ENCODE measurements at places on chromosomes 2 and 18. TPM values are rescaled to one million over a fixed set of nuclear protein-coding genes. Genes with fewer than 3 reads are reported as not detected.

GRCh38 chr2:113890253-113891235 lies 655 bp downstream of the ACTR3 start:
- DNase-seq: peak; percentile 73

DNA sequence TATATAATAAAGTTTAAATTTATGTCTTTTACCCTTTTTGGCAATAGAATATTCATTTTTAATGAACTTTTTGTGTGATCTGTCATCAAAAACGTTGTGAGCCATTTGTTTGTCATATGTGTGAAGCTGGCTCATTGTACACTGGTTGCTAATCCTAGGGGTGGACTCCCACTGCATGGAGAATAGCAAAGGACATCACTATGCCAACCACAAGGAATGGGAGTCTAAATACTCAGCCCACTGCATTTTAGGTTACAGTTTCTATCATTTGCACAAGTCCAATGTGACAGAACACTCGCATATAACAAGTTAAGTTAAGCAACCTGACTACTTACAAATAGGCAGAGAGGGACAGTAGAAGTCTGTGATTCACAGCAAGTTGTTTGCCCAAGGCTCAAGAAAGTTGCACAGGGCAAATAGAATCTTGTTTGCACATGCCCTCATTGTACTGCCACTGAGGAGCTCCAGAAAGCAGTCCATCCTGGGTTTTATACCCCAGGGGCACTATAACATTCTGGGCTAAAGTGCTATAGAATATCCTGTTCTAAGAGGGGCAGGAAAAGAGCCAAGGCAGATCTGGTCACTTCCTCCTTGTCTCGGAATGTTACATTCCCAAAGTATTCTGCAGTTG lies 545.9 kb upstream of the GCFC2 start:
- DNase-seq: no peak

- no peak for DNase-seq
Observed at GRCh38 chr2:113896791-113897190, 6.9 kb downstream of the ACTR3 start.

GRCh38 chr18:13219593-13220159 lies 1.1 kb downstream of the LDLRAD4 start:
- no peak for DNase-seq

The UGT1A7 gene
- total RNA-seq: not detected

GRCh38 chr2:150292807-150293206 lies 194.7 kb downstream of the RND3 start:
- peak; percentile 32 for DNase-seq

- DNase-seq: no peak
Observed at GRCh38 chr2:68519236-68519635, 51.9 kb downstream of the APLF start.

DNA sequence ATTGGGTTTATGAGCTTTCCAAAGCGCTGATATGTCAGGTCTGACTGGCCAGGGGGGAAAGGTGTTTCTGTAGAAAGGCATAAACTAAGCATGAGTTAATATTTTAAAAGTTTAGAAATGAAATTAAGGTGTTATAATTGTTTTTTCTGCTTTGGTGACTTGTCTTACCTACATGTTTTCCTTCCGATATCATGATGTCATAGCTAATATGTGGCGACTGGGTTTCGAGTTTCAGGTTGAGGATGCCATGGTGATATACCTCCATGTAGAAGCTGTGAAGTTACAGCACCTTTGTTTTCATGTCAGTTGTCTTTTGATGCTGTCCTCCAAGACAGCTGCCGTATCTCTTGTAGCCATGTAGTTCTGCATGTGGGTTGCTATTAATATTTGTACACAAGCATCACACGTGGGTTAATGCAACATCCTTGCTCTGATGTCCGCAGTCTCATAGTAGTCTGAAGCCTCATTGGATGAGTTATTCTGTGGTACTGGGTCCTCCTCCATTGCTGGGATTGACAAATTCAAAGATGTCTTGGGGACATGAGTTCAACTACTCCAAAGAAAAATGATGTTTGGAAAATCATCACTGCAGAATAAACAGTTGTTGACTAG lies 230.6 kb downstream of the PRKCE start:
- no peak for DNase-seq

The FNDC4 gene
- 6.9 TPM for total RNA-seq

The REG3A gene
- not detected for total RNA-seq

DNA sequence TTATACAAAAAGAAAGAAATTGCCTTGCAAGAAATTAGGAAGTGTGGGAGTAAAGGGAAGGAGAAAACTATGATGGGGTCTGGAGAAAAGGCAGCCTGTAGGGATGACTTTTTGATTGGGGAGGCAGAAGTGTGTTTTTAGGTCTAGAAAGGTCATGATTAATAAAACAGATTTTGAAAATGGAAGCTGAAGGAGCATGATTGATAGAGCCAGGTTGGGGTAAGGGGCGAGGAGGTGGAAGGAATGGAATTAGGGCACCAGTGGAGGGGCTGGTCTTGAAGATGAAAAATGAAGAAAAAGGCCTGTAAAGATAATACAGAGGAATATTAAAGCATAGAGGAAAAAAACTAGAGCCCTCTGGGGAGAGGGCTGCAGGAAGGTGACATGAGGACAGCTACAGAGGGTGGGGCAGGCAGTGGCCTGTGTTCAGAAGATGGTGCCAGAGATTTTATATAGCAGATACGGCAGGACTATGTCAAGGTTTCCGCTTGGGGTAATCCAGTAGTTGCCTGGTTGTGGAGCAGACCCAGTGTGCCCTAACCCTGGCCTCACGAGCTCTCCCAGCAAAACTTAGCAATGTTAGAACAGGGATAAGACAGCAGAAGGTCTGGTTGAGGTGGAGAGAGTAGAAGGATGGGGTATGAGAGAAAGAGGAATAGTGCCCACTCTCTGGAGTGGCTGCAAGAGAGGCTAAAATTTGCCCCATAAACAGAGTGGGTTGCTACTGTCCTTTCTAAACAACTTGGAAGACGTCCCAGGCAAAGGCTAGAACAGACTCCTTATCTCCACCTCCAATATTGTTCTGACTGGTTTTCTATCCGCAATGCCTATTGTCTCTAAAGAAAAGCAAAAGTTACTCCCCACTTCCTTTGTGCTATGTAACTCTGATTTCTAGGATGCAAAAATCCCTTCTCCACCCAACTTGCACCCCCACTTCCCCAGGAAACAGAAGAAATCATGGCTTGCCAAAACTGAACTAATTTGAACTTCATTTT lies 287.3 kb downstream of the AGPS start:
- DNase-seq: no peak

DNA sequence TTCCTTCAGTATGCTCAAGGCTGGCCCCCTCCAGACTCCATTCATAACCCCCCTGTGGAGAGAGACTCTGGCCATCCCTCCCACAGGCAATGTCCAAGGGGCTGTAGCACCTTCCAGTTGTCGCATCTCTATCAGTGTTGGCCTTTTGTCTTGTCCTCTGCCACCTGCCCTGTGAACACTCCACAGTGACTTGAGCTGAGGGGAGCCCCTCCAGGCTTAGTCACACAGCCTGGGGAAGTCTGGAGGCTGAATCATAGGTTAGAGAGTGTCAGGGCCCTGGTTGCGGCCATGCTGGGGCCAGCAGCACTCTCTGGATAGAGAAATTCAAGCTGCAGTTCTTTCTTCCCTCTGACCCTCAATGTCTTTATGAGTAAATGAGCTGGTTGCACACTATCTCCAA lies 64.7 kb downstream of the GYPC start:
- DNase-seq: no peak

- DNase-seq: no peak
Observed at GRCh38 chr2:3162442-3163077, 215.1 kb downstream of the EIPR1 start.

The OST4 gene
- total RNA-seq: 395 TPM

GRCh38 chr2:136135921-136136906 lies 18.3 kb upstream of the CXCR4 start:
- peak; percentile 7 for DNase-seq

The KCNG2 gene
- total RNA-seq: 0.16 TPM

DNA sequence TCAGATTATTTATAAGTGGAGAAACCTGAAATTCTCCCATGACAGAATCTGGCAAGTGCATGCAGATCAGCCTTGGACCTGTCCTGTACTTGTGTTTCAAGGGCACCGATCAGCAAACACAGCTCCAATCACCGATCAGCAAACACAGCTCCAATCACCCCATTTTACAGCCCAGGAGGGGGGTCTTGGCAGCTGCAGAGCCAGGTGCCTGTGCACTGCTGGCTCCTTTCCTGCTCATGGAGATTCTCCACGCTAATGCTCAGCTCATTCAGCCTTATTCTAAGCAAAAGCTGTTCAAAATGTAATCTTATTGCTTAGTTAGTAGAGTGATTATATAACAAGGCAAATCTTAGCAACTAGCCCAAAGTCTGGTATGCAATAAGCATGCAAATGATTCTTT lies 623.1 kb upstream of the HS6ST1 start:
- DNase-seq: no peak

The MC5R gene
- 0.26 TPM for total RNA-seq

- no peak for DNase-seq
Observed at GRCh38 chr2:232126301-232127099, 165.0 kb downstream of the DIS3L2 start.

DNA sequence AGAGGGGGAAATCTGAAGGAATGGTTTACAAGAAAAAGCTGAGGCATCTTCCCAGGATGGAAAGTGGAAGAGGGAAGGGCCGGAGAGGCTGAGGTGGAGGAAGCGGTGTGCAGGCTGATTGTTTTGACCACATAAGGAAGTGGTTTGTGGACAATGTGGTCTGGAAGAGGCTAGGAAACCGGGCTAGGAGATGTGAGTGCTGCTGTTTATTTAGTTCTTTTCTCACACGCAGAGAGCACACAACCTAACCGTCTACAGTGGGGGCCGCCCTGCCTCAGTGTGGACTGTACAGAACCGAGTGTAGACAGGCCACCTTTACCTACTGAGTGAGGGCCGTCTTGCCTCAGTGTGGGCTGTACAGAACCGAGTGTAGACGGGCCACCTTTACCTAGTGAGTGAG lies 251.7 kb upstream of the PXDN start:
- peak; percentile 91 for DNase-seq

GRCh38 chr18:24368749-24369148 lies 28.9 kb downstream of the OSBPL1A start:
- DNase-seq: no peak

DNA sequence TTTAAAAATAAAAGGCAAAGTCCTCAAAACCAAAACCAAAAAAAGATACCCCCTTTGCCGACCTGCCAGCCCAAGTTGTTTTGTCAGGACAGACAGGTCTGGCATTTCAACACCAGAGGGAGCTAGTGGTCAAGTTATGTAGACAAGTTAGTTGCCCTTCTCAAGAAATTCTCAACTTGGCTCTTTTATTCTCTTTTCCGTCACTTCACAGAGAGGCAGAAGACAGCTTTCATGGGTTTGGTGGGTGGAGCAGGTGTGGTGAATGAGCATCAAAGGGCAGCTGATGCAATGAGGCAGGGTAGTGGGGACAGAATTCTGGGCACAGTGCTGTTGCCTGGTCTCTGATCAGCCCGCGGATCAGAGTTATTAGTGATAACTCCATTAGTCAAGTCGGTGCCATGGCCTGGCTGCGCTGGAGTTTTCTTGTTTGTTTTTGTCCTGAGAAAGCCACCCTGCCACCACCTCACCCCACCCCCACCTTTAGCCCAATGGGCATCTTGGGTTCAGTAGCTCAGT lies 303.7 kb upstream of the EPAS1 start:
- DNase-seq: peak; percentile 66

- DNase-seq: peak; percentile 83
Observed at GRCh38 chr2:191789796-191790195, 57.1 kb downstream of the CAVIN2 start.

GRCh38 chr2:1740716-1741589 lies 3.4 kb downstream of the PXDN start:
- DNase-seq: no peak

DNA sequence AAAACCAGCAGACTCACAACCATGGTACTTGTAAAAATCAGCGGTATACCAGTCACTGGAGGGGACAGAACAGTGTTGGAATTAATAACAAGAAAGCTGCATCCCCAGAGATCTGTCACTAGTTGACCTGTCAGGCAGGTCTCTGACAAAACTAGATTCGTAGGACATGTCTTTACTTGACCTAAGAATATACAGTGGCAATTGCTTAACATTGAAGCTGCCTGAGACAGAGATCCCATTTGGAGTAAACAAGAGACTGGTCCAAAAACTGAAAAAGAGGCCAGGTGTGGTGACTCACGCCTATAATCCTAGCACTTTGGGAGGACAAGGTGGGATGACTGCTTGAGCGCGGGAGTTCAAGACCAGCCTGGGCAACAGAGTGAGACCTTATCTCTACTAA lies 7.2 kb upstream of the SS18 start:
- DNase-seq: no peak

DNA sequence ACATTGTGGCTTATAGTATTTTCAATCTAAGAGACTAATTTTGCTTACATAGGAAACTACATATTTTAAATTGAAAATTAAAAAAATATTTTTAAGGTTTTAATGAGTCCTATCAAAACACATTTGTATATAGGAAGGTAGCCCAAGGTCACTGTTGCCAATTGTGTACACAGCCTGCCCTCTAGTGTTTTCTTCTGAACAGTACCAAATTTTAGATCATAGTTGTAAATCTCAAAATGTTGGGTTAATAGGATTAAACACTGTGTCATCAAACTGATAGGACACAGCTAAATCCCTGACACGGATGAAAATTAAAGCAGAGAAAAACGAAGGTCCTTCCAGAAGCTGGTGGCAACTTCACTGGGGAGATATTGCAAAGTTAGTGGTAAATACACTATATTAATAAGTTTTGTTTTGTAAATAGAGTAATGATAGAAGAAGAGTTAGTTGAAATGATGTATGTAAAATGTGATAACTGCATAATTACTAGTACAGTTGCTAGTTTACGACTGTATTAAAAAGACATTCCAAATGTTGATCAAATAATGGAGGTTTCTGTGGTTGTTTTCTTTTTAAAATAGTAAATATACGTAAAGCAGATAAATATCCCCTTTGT lies 19.7 kb downstream of the CLUL1 start:
- DNase-seq: peak; percentile 15

GRCh38 chr18:32612651-32613050 lies 142.0 kb upstream of the GAREM1 start:
- no peak for DNase-seq

The NT5C1B gene
- total RNA-seq: not detected

The GKN2 gene
- total RNA-seq: not detected

DNA sequence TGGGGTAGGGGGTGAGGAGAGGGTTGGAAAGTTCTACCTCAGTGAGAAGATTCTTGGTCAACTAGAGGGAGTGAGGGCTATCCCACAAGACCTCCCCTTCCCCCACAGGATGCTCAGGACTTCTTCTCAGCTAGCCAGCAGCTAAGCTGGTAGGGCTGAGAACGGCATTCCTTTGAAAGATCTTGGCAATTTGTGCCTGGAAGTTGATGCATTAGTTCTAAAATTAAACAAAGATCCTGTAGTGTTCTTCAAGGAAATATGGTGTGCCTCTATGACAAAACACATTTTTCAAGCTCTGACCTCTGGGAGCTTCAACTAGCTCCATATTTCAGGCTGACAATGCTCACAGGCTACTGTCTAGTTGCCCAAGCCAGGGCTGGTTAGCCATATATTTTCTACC lies 2.3 kb downstream of the LYPD1 start:
- DNase-seq: peak; percentile 52

The REG1B gene
- not detected for total RNA-seq

The KLHL14 gene
- 0.43 TPM for total RNA-seq

DNA sequence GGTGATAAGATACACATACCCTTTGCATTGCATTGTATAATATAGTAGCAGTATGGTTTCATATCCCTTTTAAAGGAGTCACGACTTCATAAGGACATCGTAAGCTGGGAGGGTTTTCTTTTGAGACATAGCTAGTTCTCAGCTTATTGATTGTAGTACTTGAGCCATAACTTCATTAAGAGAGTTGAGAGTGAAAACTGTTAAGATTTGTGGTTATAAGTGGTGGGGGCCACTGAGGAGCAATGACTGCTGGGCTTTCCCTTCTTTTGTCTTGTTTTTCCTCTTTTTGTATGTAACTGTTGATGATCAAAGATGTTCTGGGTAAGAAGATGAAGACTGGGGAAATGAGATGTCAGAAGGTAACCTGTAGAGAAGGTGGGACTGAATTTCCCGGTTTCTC lies 11.0 kb downstream of the EIF5B start:
- no peak for DNase-seq
